ENCODE measurements at places on chromosomes 5 and 9.

GRCh38 chr9:85228111-85228855 lies 513.5 kb downstream of the AGTPBP1 start:
- no peak for DNase-seq

DNA sequence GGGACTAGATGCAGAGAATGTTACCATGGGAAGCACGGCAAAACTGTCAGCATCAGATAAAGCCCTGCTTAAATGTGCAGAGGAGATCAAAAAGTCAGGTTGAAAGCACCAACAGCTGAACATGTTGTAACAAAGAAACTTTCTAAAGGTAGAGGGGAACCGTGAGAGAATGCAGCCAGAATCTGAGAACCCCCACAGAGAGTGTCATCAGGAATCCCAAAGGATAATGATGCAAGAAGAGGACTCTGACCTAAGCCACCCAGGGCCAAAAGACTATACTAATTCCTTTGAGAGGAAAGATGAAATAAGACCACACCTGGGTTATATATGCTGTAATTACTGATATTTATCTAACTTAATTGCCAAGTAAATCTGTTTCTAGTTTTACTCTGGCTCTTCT lies 116.6 kb downstream of the PCSK1 start:
- no peak for DNase-seq

DNA sequence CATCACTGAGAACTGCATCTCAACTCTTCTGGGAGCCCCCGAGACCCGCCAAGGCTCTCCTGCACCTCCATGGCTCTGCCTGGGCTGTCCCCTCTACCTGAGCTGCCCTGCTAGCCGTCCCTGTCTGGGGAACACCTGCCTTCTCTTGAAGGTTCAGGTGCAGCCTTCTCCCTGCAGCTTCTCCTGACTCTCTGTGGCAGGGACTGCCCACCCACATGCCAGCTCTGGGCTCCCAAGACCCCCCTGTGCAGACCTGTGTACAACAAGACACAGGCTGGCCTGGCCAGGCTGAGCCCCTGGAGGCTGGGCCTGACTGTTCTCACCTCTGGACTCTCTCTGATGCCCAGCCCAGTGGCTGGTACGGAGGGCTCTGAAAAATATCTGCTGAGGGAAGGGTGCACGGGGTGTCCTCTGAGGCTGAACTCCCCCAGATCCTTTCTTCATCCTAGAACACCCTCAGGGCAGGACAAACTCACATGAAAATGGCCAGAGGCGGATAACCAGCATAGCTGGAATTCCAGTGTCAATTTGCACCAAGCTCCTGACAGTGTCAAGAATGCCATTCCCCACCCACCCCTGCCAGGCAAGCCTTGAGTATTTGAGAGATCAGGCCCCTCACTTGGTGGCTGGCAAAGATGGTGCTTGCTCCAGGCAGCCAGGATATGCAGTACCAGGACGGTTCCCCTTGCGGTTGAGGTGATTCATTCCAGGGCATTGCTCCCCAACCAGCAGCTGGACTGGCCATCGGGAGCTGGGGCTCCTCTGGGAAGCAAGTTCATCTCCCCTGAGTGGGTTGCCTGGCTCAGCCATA lies 40.9 kb upstream of the SLC25A51 start:
- no peak for DNase-seq

DNA sequence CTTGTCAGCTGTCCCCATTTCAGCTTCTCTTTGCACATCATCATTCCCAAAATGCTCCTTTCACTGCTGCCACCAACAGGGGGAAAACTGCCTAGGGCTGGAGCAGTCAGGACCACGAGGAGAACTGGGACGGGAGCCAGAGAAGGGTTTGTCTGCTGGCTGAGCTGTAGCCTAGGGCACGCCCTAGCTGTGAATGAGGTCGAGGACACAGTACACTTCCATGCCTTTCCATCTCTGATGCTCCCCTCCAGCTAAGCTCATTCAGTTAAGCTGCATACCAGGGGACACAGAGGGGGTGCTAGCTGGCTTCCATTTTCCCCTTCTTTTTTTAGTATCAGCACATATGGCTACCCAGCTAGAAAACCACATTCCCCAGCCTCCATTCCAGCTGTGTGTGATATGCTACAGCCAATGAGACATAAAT lies 64.7 kb downstream of the STK10 start:
- no peak for DNase-seq

GRCh38 chr9:137988701-137989100 lies 111.1 kb downstream of the CACNA1B start:
- DNase-seq, result no peak

GRCh38 chr9:93480262-93480661 lies 26.9 kb upstream of the FAM120AOS start:
- DNase-seq, result no peak

DNA sequence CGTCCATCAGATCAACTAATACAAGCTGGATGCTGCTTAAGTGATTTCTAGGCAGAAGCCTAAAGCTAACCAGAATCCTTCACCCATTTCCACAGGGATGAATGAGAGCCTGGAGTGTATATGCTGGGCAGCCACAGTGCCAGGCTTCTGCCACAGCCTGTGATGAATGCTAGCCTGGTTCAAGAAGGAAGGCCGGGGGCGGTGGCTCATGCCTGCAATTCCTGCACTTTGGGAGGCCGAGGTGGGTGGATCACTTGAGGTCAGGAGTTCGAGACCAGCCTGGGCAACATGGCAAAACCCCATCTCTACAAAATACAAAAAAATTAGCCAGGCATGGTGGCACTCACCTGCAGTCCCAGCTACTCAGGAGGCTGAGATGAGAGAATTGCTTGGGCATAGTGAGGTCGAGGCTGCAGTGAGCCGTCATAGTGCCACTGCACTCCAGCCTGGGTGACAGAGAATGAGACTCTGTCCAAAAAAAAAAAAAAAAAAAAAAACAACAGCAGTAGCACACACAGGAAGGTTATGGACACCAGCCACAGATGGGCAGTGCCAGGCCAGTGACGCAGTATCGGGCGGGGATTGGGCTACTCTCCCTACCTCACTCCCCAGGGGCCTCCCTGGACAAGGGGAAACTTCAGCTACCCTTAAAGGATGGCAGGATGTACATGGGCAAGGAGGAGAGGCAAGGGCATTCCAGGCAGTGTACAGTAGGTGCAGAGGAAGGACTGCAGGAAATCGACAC lies 23.1 kb upstream of the HMCN2 start:
- DNase-seq, result no peak

- DNase-seq, result no peak
Observed at GRCh38 chr9:136399176-136400037, 563 bp downstream of the SNAPC4 start.

DNA sequence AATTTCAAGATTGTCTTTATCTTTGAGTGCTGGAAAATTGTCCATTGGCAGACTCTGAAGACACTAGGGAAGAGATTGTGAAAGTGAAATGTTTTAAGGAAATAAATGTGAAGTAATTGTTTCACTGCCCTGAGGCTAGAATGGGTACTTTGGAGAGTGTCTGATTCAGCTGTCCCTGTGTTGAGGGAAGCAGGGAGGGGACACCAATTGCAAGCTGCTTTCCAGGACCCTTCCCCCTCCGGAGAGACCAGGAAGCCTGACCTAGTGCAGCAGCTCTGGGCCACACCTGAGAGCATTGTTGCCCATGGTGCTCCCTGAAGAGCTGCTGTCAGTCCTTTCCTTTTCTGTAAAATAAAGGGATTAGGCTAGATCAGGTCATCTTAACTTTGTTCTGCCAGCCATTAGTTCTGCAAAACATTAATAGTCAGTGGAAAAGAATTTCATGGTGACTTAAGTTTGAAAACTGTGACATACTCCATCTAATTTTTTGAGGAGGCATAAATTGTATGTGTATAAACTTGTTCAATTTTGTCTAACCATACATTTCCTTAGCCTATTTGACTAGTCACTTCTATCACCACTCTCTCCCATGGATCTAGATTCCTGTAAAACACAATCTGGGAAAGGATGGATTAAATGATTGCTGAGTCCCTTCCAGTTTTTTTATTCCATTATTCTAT lies 18.8 kb downstream of the MAP1B start:
- DNase-seq, result no peak

DNA sequence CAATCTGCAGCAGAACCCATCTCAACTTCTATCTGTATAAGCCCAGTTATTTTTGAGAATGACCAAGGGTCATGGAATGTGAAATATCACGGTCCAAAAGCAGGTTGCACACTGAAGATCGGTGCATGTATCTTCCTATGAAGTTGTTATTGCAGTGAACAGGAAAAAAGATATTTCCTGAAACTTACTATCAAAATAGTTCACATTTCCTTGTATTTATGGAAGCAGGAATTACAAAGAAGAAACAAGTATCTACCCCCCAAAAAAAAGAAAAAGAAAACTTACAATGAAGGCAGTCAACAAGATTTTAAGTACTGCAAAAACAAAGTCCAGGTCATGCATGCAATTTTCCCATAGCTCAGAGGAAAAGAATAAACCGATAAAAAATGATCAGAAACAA lies 70.0 kb downstream of the MPDZ start:
- DNase-seq, result no peak

- no peak for DNase-seq
Observed at GRCh38 chr5:53087621-53088121, 21.9 kb downstream of the MOCS2 start.

GRCh38 chr9:133798160-133798559 lies 60.0 kb upstream of the SARDH start:
- no peak for DNase-seq

- no peak for DNase-seq
Observed at GRCh38 chr5:151483176-151483575, 35.8 kb downstream of the SLC36A1 start.
